CMK (cell line): ENCODE measurements at places on chromosomes 11 and 22.

DNA sequence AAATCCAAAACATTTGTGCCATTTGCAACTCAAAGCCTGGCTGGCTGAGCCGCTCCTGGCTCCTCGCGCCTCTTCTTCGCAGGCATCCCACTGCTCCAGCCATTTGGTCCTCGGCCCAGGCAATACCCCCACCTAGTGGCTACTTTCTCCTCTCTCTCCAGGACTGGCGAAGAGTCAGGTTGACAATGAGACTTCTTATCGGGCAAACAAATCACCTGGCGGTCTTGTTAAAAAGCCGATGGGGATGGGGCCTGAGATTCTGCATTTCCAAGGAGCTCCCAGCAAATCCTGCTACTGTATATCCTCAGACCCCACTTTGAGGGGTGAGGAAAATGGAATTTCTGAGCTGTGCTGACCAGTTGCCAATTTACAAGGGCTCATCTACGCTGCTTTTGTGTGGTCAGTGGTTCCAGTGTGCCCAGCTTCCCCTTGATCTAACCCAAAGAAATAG, 89.0 kb downstream of the ISX start:
- DNase-seq = no peak

DNA sequence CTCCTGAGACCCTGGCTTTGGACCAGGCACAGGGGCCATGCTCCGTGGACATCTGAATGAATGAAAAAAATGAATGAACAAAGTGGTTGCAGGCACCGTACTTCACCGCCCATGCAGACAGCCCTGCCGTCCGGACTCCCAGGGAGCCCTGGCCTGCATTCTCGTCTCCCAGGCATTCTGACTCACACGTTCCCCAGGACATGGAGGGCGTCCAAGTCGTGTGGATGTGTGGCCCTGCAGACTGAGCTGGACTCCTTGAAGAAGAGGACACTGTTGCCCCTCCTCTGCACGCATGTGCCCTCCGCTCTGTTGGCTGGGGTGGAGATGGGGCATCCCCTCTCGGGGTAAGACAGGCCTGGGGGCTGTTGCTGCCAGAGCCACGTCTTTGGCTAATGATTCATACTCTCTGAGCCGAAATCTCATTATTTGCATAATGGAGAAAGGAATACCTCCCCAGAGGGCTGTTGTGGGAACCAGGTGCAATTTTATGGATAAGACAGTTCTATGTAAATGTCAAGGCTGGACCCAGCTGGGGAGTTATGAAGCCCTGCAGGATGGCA, 49.7 kb downstream of the RTL6 start:
- no peak for DNase-seq

- DNase-seq = no peak
Observed at GRCh38 chr11:15053191-15053685, 20.2 kb upstream of the CALCB start.

DNA sequence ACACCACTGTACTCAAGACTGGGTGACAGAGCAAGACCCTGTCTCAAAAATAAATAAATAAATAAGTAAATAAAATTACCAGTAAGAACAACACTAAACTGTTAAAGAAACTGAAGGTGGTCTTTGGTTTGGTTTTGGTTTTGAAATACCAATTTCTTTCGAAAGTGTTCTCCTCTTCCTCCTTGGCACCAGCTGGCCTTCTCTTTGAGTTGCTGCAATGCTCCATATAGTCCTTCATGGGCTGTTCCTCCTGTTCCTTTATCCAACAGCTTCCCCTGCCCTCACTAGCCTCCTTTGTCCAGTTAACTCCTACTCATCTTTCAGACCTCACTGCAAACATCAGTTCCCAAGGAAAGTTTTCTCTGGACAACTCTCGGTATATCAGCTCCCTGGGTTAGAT, 5.0 kb upstream of the UVRAG start:
- no peak for DNase-seq

GRCh38 chr22:48332438-48333322, 1495.0 kb downstream of the BRD1 start:
- no peak for DNase-seq

DNA sequence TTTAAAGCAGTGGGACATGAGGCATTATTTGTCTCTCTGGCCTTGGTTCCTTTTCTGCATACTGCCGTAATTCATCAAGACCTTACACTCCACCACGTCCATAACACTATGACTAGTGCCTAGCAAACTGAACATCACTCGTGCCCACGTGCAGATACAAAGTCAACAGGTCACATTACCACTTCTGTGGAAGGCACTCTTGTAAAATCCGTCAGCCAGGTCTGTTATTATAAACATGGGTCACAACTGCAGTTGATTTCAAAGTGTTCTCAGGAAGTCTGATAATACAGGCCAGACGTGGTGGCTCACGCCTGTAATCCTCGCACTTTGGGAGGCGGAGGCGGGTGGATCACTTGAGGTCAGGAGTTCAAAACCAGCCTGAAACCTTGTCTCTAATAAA, 14.1 kb downstream of the VSIG10L2 start:
- DNase-seq = no peak

DNA sequence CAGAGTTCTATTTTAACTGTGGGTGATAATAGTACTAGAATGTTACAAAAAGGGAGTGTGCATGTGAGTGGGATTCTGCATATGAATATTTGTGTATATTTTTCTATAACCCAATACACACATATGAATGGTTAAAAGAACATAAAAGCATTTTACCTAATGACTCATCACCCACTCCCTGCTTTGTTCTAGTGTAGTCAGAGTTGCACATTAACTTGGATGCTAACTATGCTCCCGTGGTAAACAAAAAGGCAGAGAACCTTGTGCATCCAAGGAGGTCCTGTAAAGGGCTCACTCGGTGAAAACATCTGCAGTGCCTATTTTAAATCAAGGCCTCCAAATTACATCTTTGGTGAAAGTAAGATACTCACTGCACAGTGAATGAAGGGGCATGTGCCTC, 1289.4 kb downstream of the LRRC4C start:
- no peak for DNase-seq

- no peak for DNase-seq
Observed at GRCh38 chr11:84022201-84022600, 736.0 kb upstream of the CCDC90B start.

- DNase-seq = peak; percentile 58
Observed at GRCh38 chr11:124762105-124762623, at the start of gene ESAM. Gene ESAM, minus strand, starts transcription at chr11:124762290. Its CDS starts 136 bp downstream, at chr11:124762154.

DNA sequence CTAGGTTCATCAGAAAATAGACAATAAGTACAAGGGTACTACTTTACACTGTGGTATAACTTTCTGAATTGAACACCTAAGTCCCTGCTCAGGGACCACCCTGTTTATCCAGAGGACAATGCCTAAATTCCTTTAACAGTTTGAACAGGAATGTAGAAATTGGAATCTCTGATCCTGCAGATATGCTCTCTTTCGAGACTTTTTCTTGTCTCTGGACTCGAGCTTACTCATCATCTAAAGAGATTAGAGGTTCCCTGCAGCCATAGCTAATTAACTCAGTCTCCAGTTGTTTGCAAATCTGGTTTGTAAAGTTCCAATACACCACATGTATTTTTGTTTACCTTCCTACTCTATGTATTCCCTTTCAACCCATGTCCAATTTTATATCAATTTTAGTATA, 1.0 kb downstream of the HOATZ start:
- DNase-seq = no peak

GRCh38 chr11:68327586-68328370, 15.4 kb downstream of the LRP5 start:
- DNase-seq = no peak

DNA sequence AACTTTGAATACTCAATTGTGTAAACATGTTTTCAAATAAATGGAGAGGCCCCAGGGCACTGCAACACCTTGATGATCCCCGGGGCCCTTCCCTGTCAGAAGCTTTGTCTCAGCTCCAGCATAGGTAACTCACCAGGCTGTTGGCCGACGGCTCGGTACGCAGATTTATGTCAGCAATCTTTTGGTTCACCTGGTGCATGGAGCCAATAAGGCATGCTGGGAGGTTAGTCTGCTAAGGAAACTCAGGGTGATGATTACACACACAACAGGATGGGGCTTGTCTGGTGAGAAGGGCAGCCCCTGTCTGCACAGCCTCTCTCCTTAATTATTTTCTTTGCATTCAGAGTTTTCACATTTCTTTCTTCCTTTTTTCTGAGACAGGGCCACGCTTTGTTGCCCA, 10.8 kb downstream of the FAM227A start:
- DNase-seq = no peak

- DNase-seq = no peak
Observed at GRCh38 chr22:32707971-32708370, 93.5 kb upstream of the TIMP3 start.

- no peak for DNase-seq
Observed at GRCh38 chr11:110123003-110123402, 29.8 kb downstream of the ZC3H12C start.

DNA sequence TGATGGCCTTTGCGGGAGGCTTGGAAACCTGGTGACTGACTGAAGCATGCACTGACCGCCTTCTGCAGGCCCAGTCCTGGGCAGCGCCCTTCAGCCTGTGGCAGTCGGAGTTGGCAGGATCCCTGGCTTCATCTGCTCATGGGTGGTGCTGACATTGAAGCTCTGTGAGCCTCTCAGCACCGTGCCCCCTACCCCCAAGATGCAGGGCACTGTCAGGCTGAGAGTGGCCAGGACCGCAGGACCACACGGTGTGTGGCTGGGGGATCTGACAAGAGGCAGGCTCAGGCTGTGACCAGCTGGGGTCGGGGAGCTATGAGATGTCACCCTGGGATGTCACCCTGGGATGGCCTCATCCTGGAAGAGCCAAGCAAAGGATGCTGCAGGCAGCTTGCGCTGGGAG, 32.7 kb downstream of the TBC1D22A start:
- no peak for DNase-seq

DNA sequence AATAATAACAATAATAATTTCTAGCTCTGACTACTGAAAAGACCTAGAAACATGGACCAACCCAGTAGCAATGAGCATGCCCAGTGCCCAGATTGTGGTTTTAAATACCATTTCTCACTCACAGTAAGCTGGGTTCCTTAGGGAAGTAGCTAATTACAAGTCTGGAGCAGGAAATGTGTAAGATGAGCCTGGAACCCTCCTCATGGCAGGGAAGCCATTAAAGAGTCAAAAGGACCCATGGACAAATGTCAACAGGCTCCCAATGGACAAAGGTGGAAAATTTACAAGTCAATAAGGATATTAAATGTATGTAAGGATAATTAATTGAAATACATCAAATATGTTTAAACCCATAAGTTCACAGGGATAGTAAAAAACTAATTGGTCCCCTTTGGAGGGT, 10.6 kb upstream of the CSNK2A3 start:
- no peak for DNase-seq

DNA sequence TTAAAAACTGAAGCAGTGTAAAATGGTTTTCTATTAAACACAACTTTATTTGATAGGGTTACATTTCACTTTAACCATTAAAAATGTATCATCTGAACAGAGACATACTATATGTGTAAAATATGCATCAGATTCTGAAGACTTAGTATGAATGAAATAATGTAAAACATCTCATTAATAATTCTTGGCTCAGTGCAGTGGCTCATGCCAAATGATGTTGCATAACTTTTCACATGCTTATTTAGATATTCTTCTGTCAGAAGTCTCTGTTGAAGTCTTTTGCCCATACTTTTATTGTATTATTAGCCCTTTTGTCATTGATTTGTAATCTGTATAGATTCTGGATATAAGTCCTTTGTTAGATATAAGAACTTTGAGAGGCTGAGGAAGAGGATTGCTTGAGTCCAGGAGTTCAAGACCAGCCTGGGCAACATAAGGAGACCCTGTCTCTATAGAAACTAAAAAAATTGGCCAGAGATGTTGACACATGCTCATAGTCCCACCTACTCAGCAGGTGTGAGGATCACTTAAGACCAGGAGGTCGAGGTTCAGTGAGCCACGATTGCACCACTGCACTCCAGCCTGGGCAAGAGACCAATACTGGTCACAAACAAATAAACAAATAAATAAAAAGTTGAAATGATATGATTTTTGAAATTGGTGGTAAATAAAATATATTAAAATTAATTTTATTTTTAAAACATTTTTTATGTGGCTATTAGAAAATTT, 73.8 kb upstream of the PARVA start:
- no peak for DNase-seq

GRCh38 chr11:128904656-128905344, 13.6 kb downstream of the KCNJ5 start:
- DNase-seq = peak; percentile 30

GRCh38 chr11:79139900-79140299, 300.9 kb downstream of the TENM4 start:
- DNase-seq = no peak

- DNase-seq = no peak
Observed at GRCh38 chr11:76314741-76315090, 66.2 kb downstream of the THAP12 start.

DNA sequence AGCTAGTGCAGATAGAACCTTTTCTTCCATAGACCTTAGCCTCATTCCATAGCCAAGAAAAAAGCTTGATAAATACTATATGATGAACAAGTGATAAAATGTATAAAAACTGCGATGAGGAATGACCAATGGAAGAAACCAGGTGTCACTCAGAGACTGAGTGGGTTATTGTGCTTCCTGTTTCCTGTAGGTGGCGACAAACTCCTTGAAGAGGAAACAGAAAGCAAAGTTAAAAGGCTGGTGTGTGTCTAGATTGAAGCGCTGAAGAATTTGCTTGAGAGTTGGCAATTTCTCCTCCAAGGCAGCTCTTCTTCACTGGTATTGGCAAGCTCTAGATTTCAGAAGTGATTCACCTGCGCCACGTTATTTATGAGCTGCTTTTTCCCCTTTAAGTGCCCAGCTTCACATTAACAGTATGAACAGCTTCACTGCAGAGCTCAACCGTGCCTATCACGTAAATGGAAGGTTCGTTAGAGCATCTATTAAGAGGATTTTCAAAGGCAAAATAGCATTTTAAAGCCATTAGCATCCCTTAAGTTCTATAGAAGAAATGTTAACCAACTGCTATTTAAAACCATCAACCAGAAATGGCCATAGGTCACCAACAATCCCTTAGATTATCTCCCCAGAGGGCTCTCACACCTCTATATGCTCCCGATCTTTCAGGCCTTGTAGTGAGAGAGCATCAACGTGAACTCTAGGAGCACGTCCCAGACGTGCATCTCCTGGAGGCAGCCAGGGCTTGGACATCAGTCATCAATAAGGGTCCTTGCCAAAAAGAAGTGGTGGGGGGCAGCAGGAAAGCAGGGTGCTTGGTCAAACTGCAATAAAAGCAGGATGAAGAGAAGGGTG, 179.4 kb downstream of the CADM1 start:
- DNase-seq = no peak

GRCh38 chr11:76209973-76210930, 4.0 kb upstream of the WNT11 start:
- no peak for DNase-seq

DNA sequence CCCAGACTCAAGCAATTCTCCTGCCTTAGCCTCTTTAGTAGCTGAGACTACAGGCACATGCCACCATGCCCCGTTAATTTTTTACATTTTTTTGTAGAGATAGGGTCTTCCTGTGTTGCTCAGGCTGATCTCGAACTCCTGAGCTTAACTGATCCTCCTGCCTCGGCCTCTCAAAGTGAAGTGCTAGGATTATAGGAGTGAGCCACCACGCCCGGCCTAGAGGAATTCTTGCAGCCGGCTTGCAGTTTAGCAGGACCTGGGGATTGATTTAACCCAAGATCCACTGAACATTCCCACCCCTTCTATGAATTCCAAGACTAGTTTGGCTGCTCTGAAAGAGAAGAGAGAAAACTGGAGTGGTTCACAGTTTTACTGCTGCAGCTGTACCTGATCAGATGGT, 63.3 kb upstream of the TNRC6B start:
- DNase-seq = no peak
